ENCODE measurements at places on chromosomes 16 and 17.

DNA sequence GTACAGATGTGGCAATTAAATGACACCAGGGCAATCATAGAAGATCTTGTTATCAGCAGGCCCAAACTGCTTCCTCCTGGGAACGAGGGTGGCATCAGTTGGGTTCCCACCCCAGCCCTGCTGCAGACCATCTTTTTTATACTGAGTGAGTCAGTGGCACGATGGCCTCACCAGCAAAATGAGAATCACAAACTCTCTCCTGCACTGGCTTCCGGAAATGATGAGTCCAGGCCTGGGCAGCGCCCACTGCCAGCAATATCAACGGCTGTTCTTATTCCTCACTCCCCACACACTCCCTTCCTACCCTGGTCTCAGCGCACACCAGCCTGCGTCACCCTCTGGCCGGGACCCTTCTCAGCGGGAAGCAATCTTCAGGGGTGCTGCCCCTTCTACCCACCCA lies 340.3 kb downstream of the FOXL1 start:
- DNase-seq, result no peak

- no peak for DNase-seq
Observed at GRCh38 chr17:57512258-57512657, 232.8 kb downstream of the CCDC182 start.

- peak; percentile 10 for DNase-seq
Observed at GRCh38 chr17:8117980-8118768, at the start of gene ALOXE3. TSS of gene ALOXE3 (minus strand) at chr17:8118514. CDS start at chr17:8117990, 524 bp downstream.

- DNase-seq, result no peak
Observed at GRCh38 chr17:4573669-4574068, 10.7 kb upstream of the SMTNL2 start.

DNA sequence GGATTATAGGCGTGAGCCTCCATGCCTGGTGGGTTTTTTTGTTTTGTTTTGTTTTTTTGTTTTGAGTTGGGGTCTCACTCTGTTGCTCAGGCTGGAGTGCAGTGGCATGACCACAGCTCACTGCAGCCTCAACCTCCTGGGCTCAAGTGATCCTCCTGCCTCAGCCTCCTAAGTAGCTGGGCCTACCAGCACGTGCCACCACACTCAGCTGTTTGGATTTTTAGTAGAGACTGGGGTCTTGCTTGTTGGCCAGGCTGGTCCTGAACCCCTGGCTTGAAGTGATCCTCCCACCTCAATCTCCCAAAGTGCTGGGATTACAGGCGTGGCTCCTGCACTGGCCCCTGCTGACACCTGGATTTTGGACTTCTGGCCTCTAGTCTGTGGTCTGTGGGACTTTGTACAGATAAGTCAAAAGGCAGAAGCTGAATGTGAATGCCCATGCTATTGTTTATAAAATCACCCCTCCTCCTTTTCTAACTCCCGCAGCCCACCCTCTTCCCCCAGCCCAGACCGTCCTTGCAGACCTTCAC lies 5.7 kb downstream of the SNAI3 start:
- DNase-seq, result no peak

DNA sequence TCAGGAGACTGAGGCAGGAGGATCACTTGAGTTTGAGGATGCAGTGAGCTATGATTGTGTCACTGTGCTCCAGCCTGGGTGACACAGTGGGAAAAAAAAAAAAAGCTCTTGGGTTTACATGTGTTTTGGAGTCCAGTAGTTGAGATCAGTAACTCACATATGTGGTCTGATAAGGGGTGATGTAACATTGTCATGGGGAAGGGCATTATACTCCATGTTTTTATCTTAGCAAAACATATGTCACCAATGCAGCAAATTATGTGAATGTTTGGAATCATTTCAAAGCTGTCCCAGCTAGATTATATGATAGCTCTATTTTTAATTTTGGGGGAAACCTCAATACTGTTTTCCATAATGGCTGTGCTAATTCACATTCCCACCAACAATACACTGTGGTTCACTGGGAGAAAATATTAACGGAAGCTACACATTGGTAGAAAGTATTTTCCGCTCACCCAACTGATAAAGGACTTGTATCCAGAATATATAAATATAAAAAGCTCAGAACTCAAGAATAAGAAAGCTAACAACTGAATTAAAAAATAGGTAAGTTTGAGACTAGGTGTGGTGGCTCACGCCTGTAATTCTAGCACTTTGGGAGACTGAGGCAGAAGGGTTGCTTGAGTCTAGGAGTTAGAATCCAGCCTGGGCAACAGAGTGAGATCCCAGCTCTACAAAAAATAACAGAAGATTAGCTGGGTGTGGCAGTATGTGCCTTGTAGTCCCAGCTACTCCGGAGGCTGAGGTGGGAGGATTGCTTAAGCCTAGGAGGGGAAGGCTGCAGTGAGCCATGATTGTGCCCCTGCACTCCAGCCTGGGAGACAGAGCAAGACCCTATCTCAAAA lies 224.1 kb upstream of the TBX2 start:
- DNase-seq, result no peak

GRCh38 chr16:67775273-67775672 lies 31.1 kb downstream of the RANBP10 start:
- no peak for DNase-seq

GRCh38 chr16:8583199-8583598 lies 7.1 kb downstream of the TMEM114 start:
- no peak for DNase-seq

GRCh38 chr17:45970659-45971058 lies 28.4 kb upstream of the STH start:
- DNase-seq, result no peak

GRCh38 chr16:15610369-15610871 lies 32.5 kb downstream of the MARF1 start:
- no peak for DNase-seq
